ENCODE measurements at places on chromosomes 6 and 20.

- no peak for DNase-seq
Observed at GRCh38 chr6:129843573-129843972, 17.5 kb downstream of the TMEM244 start.

- no peak for DNase-seq
Observed at GRCh38 chr6:46867411-46867810, 54.3 kb downstream of the ADGRF5 start.

DNA sequence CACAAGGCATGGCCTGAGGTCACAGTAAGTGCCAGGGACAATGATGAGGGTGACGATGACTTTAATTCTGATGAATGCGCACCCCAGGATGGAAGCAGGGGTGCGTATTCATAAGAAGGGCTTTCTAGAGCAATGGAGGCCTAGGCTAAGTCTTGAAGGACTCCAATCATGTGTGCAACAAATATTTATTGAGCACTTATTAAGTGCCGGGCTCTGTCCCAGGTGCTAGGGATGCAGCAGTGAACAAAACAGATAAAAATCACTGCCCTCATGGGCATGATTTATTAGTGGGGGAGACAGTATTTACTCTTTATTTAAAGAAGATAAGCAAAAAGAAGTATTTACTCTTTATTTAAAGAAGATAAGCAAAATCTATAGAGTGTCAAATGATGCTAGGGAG lies 198.2 kb upstream of the KCNG1 start:
- DNase-seq, result no peak

DNA sequence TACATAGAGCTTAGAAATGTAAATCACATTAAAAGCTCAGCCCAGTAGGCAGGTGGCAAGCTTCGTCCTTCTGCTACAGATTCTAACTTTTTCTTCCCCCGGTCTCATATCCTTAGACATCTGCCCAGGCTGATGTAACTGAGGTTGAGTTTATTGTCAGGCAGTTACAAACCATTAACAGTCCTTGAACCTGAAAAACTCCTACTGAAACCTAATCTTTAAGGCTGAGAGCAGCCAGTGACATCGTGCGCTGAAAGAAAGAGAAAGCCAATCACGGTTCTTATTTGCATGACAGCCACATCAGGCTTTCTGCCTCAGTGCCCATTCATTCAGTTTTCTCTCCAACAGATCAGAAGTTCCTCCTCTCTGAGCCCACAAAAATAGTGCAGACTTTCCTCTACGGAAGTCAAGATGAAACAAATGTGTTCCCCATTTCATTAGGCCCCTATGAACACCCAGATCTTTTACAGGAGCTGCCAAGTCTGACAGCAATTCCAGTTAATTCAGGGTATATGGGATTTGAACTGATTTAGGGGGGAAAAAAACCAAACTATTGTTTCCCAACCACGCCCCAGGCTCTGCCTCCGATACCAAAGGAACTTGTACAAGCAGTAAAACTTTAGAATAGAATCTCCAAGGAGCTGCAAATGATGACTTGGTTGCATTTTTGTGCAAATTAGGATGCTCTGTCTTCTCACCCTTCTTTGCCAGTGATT lies at the start of gene NHSL1:
TSS of gene NHSL1 (minus strand) at position 192 of the 716 bp plus-strand sequence. CDS start 204 bp downstream, outside the sequence.
- DNase-seq, result no peak

GRCh38 chr20:35394271-35394670 lies 17.5 kb downstream of the UQCC1 start:
- no peak for DNase-seq

DNA sequence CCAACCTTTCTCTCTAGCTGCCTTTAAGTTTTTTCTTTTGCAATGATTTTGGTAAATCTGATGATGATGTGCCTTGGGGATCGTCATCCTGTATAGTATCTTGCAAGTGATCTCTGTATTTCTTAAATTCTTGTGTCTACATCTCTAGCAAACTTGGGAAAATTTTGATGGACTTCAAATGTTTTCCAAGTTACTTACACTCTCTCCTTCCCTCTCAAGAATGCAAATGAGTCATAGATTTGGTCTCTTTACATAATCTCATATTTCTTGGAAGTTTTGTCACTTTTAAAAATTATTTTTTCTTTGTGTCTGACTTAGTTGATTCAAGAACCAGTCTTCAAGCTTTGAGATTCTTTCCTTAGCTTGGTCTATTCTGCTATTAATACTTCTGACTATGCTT lies 176.4 kb downstream of the TBC1D32 start:
- no peak for DNase-seq
